NCI-H1105 (cell line): ENCODE measurements at places on chromosomes 11 and 22.

DNA sequence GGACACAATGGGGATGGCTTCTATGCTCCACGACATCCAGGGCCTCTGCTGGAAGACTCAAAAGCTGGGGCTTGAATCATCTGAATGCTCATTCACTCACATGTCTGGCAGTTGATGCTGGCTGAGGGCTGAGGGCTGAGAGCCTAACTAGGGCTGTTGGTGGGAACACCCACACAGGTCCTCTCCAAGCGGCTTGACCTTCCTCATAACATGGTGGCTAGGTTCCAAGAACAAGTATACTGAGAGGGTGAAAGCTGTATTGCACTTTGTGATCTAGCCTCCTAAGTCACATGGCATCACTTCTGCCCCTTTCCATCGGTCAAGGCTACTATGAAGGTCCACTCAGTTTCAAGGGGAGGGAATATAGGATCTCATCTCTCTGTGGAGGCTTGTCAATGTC lies 7.5 kb downstream of the TMEM151A start:
- DNase-seq, result no peak

DNA sequence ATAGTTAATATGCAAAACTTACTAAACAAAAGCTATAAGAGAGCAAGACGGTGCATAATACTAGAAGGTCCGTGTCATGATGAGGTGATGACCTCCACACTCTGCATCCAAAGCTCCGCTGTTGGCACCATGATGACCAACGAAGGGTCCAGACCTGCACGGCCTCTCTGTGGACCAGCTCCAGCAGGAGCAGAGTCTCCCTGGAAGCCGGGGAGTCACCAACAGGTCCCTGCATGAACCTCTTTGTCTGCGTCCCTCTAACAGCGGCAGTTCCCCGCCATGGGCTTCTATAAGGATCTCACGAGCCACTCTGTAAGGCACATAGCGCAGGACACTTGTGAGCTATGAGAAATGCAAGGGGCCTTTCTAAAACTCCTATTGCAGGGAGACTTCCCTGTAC lies 517.3 kb downstream of the BRD1 start:
- DNase-seq, result no peak

GRCh38 chr11:42315846-42316245 lies 856.4 kb upstream of the LRRC4C start:
- no peak for DNase-seq

GRCh38 chr11:125228445-125228844 lies 63.9 kb downstream of the PKNOX2 start:
- no peak for DNase-seq

DNA sequence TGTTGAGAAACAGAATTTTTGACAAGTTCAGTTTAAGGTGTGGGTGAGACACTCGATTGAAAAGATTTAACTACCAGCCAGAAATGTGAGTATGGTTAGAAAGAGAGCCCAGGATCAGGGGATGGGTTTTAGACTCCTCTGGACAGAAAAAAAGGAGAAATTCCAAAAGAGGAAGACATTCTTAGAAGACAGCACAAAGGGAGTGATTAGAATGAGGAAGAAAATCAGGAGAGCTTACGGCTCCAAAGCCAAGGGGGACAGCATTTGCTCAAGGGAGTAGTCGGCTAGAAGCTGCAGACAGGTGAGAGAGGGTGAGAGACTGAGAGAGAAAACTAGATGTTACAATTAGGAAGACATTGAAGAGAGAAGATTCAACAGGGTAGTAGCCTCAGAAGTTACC lies 166.1 kb downstream of the ADAMTS15 start:
- no peak for DNase-seq

GRCh38 chr11:125916683-125917347 lies 12.5 kb downstream of the DDX25 start:
- no peak for DNase-seq

DNA sequence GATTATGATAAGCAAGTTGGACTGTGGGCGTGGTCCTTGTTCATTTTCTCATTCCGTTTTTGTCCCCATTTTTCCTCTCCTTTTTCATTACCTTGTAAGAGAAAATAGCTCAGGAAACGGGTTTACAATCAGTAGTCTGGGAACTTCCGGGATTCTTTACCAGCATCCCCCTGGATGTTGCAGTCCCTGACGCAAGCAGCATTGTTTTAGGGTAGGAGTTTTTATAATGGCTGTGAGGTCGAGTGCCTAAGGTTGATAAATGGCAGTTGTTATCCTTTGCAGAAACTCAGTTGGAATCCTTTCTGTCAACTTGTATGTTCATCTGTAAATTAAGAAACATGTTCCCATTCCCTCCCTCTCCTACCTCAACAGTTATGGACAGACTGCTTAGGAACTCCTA lies 68.3 kb downstream of the ARHGEF12 start:
- DNase-seq, result no peak
